Myocyte (in vitro differentiated cells): ENCODE measurements at places on chromosomes 13 and 19. TPM values are rescaled to one million over a fixed set of nuclear protein-coding genes. Genes with fewer than 3 reads are reported as not detected.

GRCh38 chr13:66586489-66586888 is 643.6 kb downstream of the PCDH9 start:
- no peak for DNase-seq

GRCh38 chr13:50537029-50537428 is 306.5 kb downstream of the DLEU7 start:
- DNase-seq = no peak

The SLC27A5 gene
- total RNA-seq = 2.9 and 4.5 TPM in 2 replicates

The ERICH6B gene
- total RNA-seq = not detected in 2 replicates

GRCh38 chr19:1713170-1713569 is 40.1 kb upstream of the ONECUT3 start:
- DNase-seq = no peak

GRCh38 chr13:35208587-35208986 is 266.5 kb downstream of the NBEA start:
- DNase-seq = no peak

The ZNF829 gene
- total RNA-seq = 3.4 and 3.8 TPM in 2 replicates

- DNase-seq = no peak
Observed at GRCh38 chr13:35554972-35555623, 78.6 kb upstream of the MAB21L1 start.

DNA sequence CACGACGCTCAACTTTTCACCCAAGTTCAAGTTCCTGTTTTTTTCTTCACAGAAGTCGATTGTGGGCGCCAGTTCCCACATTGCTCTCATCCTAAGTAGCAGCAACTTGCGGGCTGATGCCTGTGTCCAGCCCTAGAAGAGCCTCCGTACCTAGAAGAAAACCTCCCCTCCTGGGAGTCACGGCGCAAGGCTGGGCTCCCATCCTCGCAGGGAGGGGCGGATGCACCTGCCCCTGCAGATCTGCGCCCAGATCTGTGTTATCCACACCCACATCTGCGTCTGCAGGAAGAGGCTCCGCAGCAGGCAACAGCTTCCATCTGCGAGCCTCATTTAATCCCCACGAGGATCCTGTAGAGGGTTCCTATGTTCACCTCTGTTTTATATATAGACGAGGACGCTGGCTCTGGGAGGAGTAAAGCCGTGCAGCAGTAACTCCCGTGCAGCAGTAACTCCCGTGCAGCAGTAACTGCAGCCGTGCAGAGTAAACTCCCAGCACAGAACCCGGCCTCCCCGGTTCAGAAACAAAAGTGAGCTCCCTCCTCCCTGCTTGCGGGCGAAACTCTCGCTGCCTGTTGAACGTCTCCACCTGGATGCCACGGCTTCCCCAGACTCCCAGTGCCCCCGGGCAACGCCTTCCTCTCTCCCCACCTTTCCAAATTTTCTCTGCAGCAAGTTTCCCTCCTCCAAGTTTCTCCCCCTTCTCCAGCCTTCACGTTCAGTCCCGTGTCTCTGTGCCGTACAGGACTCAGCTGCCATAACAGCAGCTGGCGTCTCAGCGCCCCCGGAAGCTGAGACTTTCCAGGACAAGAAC is 23.5 kb upstream of the LAIR1 start:
- peak; percentile 16 for DNase-seq

The TMEM255B gene
- total RNA-seq = 0.21 and 3.1 TPM in 2 replicates

The TLE6 gene
- not detected in 2 replicates for total RNA-seq

The BRME1 gene
- 0.43 and 1.0 TPM in 2 replicates for total RNA-seq

DNA sequence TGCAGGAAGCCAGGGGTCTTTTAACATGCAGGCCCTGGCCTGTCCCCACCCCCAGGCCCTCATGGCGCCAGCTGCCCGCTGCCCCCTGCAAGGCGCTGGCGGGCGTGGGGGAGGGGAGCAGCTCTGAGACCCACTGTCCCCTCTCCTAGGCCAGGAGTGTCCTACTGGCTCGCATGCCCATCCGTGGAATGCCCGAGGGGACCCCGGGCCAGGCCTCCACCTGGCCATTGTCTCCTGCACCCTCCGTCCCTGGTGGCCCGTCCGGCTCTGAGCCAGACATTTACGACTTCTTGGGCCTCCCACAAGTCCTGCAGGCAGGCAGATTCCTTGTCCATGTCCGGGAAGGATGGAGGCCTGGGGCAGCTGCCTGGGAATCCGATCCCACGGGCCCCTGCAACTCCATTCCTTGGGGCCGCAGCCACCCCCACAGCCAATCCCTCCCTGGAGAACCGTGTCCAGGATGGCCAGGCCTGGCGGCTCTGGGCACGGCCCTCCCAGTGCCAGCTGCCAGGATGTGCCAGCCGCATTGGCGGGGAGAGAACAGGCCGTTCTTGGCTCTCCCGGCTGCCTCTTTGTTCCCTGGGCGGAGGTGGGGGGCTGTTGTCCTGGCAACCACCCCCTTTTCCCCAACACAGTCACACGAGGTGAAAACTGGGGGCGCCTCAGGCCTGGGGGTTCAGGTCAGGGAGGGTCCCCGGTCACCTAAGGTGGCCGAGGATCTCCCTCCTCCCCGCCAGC is 10.5 kb upstream of the PLIN3 start:
- DNase-seq = peak; percentile 98

DNA sequence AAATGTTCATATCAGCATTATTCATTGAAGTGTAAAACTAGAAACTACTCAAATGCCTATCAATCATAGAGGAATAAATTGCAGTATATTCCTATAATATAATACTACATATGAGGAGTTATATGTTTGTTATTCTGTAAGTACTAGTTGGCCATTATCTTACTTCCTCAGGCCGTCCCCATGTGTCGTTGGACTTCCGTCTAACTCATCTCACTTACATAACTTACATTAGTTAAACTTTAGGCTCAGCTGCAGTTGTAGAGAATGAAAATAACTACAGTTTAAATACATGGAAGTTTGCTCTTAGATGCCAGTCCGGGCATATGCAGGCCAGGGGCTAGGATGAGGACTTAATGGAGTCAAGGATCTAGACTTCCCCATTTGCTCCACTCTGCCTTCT is 8.6 kb upstream of the EPSTI1 start:
- no peak for DNase-seq

The PLEKHA4 gene
- total RNA-seq = 25.5 and 29.5 TPM in 2 replicates

DNA sequence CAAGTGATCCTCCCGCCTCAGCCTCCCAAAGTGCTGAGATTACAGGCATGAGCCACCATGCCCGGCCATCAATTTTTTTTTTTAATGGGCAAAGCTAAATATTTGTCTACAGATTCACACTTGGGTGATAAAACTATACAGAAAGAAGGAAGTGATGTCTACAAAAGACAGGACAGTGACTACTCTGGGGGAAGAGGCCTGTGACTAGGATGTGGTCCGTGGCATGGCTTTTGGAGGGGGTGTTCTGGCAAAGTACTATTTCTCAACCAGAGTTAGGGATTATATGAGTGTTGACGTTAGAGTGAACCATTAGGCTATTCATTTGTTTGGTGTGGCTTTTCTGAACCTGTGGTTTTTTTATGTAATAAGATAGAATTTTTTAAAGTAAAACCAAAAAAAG is 42.7 kb downstream of the INSR start:
- no peak for DNase-seq

The ATP8A2 gene
- total RNA-seq = 0.62 and 0.86 TPM in 2 replicates

The CGB8 gene
- not detected in 2 replicates for total RNA-seq

The ZSCAN1 gene
- not detected in 2 replicates for total RNA-seq

The GJA3 gene
- 0.05 and 0.59 TPM in 2 replicates for total RNA-seq

DNA sequence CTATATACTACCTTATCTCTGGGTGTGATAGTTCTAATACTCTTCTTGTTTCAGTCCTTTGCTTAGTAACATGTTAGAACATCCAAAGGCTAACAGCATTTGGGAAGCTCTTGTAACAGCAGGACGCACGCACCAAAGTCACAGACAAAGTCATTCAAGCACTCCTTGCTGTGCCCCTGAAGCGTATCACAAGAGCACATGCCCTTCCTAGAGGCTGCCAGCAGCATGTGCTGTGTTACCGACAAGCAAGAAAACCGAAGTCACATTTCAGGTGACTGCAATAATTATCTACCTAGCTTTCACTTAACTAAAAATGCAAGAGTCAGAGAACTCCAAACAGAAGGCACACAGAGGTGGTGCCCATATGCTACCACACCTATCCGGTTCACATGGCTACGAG is 194.1 kb downstream of the KLF12 start:
- DNase-seq = no peak

DNA sequence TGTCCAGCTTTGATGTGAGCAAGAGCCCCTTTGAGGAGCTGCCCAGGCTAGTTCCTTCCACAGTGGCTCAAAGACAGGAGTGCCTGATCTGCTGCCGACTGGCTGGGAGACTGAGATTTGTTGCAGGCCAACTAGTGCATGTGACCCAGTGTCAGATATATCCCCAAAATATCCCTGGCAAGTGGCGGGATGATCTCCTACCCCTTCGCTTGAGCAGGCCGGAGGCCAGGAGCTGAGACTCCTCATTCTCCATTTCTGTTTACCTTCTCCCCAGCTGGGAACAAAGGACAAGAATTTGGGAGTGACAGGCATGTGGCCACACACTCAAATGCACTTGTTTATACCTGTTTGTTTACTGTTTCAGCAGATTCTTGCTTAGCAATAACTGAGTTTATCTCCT is 37.1 kb upstream of the XPO4 start:
- DNase-seq = peak; percentile 33

The IGFL2 gene
- not detected in 2 replicates for total RNA-seq

The CATSPERD gene
- not detected in 2 replicates for total RNA-seq

The OSCAR gene
- 0.10 TPM in 1 of 2 replicates, not detected in the other for total RNA-seq

DNA sequence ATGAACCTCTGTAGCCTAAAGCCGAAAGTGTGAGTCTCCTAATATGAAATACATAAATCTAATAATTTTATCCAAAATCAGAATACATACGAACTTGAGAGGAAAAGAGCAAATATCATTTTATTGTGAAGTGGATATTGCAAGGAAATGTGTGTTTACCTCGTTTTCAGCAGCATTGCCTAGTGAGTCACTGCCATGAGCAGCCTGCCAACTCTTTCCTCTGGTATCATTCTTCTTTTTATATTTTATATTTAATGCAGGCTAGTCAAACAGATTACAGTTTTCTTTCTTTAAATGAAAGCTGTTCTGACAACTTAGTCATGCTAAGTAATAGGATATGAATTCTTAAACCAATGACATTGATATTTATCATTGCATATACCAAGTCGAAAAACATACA is 44.2 kb downstream of the EDNRB start:
- DNase-seq = no peak

GRCh38 chr19:57934820-57935665 is at the start of gene ZNF418:
Gene ZNF418 (minus strand): TSS chr19:57935402. CDS start chr19:57933822, 1,580 bp downstream.
- peak; percentile 68 for DNase-seq

The FAM216B gene
- total RNA-seq = not detected in 2 replicates

DNA sequence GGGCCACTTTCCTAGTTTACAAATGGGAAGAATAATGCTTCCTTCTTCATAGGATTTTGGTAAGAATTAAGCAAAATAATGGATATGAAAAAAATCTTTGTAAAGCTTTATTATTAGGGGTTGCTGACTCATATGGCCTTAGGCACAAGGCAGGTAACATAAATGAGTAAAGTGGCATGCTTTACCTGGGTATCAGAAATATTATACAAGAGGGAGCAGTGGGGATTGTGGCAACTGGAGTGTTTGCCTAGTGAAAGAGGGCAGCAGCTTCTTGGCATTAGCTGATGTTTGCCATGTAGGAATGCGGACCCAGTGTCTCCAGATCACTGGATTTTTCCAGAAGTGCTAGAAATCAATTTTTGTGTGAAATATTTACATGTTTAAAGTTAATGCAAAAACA is 19.5 kb downstream of the WDFY2 start:
- no peak for DNase-seq

DNA sequence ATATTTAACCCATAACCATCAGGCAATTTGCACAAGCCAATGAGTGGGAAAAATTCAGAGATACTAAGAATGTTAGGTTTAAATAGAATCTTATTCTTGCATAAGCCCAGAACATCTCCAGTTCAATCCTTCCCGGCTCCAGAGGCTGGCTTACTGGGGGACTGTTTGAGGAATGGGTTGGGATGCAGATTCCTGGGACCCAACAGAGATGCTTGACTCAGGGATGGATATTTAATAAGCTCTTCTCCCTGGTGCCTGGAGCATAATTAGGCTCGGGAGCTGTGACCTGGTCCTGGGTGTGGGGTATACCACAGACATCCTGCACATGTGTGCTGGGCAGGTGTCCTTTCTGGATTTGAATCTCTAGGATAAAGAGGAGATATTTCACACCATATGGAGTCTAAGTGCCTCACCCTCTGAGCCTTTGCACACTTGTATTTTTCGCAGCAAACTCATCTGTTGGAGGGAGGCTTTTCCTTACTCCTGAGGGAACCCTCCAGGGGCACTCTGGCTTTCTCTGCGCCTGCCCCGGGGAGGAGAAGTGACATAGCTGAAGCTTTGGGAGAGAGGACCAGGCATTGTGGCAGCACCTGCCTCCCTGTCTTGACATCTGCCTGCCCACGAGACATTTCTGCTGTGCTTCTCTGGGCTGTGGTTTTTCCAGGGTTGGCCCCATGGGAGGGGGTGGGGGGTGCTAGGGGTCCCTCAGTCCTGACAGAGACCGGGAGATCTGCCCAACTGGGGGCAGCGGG is 36.1 kb upstream of the ANKRD10 start:
- DNase-seq = peak; percentile 82

The JOSD2 gene
- total RNA-seq = 29.8 and 39.9 TPM in 2 replicates

DNA sequence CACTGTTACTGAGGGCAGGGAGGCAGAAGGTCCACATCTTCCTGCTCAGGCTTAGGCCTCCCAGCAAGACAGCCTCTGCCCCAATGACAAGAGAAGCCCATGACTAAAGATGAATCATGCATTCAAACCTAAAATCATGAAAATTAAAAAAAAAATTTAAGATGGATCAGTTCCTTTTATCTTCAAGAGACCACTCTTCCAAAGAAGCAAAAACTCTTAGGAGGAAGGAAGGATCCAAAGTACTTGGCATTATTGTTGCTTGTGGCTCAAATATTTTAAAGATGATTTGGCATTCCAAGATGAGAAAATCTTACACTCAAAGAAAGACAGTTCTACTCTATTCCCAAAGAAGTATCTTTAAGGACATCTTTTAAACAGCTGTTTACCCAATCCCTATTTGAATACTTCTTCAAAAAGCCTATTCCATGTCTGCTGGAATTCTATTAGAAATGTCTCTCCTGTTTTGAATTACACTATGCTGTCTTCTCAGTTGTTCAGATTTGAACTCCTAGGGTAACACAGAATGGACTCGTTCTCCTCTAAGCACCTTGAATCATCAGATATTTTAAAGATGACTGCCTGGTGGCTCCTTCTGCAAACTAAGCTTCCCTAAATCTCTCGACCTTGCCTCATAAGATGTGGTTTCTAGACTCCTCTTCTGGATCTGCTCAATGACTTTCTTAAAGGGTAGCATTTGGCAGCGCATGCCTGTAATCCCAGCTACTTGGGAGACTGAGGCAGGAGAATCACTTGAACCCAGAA is 7.0 kb downstream of the SERP2 start:
- no peak for DNase-seq

- no peak for DNase-seq
Observed at GRCh38 chr19:50854636-50855410, at the start of gene KLK3. Gene KLK3 (plus strand): TSS chr19:50854915. CDS start chr19:50854956, 41 bp downstream.

DNA sequence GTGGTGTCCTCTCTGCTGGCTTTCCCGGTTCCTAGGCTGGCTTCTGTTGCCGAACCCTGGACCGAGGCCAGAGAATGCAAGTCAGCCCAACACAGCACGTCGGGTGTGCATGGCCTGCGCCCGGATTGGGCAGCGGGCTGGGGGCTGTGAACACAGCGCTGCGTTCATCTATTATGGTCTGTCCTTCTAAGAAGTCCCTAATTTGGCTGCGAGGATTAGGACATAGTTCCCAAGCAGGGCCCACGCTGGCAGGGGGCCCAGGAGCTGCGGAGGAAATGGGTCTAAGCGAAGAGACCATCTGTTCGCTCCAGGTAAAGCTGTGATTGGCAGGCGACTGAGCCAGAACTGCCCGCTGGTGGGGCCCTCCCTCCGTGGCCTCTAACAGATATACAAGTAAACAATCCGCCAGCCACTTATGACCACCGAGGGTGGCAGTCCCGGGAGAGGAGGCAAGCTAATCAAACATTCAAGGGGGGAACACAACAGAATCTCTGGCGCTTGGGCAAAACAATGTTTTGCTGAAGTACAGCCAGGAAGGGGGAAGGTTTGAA is 6.0 kb downstream of the SYCE2 start:
- DNase-seq = peak; percentile 43
